ENCODE measurements at places on chromosomes 16 and 17.
A peak's percentile ranks its signal among the peaks of the same experiment; 100 is the strongest.

DNA sequence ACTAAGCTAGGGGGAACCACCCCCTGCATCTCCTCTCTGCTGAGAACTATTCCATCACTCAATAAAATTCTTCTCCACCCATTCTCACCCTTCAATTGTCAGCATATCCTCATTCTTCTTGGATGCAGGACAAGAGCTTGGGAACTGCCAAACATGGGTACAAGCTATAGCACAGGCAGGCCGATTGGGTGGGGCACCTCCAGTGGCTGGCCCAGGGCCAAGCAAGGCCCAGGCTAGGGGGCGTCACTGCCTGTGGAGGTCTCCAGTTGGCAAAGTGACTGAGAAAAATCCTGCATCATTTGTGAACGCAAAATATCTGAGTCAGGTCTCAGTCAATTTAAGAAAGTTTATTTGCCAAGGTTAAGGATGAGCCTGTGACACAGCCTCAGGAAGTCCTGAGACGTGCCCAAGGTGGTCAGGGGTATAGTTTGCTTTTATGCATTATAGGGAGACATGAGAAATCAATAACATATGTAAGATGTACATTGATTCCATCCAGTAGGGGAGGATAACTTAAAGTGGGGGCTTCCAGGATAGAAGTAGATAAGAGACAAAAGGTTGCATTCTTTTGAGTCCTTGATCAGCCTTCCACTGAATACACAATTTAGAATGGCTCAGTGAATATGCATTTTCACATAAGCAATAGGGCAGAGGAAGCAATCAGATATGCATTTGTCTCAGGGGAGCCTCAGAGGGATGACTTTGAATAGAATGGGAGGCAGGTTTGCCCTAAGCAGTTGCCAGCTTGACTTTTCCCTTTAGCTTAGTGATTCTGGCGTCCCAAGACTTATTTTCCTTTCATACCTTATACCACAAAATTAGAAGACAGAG lies 21.5 kb upstream of the DHRS7B start:
- no peak for DNase-seq

GRCh38 chr16:17346621-17347569 lies 123.9 kb downstream of the XYLT1 start:
- no peak for DNase-seq

- DNase-seq, result no peak
These were observed 77.6 kb downstream of the MMD start for GRCh38 chr17:55343900-55344513.

DNA sequence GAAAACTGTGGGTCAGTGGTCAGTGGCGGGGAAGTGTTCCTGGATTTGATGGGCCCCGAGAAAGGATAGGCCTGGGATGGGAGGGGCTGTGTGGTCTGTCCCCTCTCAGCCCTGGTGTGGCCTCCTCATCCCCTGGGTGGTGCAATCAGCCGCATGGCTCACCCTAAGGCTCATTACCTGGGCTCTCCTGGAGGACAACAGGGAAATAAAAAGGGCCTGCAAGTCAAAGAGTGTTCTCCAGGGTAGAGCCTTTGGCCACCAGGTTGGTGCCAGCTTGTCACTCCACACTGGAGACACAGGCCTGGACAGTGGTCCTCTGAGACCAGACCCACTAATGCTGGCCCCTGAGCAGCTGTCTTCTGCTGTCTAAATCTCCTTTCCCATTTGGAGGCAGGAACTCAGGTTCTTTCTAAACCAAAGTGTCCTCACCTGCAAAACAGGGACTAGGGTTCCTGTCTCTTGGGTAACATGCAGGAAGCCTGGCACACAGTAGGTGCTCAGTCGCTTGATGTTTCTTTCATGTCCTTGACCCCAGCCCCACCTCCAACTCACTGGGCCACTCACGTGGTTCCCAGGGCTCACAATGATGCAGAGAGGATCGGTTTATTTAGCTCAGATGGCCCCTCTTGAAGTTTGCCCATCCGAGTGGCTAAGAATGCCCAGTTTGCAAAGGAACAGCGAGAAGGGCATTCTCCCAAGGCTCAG lies 2.4 kb downstream of the NDRG4 start:
- no peak for DNase-seq

- no peak for DNase-seq
These were observed 11.8 kb upstream of the TMEM220 start for GRCh38 chr17:10741416-10742135.

DNA sequence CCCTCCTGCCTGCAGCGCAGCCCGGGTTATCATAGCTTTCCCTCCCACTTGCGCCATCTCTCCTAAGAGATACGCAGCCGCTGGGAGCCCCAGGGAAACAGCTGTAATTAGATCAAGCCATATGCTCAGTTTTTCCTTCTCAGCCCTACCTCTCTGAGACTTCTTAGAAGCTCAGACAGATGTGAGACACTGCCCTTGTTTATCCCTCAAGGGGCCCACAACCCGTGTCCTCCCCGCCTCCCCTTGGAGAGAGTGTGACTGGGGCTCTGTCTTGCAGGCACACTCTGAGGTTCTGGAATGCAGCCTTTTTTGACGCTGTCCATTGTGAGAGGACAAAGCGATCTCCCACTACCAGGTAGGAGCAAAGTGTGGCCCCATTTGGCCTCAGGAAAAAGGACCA lies 31.2 kb downstream of the CIBAR2 start:
- DNase-seq, result no peak

DNA sequence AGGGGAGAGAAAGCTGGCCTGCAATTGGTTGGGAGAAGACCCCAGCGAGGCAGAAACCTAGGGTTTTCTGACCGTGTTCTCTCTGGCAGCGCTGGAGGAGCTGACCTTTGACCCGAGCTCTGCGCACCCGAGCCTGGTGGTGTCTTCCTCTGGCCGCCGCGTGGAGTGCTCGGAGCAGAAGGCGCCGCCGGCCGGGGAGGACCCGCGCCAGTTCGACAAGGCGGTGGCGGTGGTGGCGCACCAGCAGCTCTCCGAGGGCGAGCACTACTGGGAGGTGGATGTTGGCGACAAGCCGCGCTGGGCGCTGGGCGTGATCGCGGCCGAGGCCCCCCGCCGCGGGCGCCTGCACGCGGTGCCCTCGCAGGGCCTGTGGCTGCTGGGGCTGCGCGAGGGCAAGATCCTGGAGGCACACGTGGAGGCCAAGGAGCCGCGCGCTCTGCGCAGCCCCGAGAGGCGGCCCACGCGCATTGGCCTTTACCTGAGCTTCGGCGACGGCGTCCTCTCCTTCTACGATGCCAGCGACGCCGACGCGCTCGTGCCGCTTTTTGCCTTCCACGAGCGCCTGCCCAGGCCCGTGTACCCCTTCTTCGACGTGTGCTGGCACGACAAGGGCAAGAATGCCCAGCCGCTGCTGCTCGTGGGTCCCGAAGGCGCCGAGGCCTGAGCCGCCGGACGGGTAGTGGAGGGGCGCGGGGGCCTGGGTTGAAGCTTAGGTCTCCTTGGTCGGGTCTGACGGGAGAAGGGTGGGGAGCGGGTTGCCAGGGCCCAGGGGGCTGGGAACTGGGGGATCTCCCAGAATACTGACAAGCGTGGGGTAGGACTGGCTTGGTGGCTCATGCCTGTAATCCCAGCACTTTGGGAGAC lies 7.4 kb upstream of the PYDC1 start:
- DNase-seq, result no peak

DNA sequence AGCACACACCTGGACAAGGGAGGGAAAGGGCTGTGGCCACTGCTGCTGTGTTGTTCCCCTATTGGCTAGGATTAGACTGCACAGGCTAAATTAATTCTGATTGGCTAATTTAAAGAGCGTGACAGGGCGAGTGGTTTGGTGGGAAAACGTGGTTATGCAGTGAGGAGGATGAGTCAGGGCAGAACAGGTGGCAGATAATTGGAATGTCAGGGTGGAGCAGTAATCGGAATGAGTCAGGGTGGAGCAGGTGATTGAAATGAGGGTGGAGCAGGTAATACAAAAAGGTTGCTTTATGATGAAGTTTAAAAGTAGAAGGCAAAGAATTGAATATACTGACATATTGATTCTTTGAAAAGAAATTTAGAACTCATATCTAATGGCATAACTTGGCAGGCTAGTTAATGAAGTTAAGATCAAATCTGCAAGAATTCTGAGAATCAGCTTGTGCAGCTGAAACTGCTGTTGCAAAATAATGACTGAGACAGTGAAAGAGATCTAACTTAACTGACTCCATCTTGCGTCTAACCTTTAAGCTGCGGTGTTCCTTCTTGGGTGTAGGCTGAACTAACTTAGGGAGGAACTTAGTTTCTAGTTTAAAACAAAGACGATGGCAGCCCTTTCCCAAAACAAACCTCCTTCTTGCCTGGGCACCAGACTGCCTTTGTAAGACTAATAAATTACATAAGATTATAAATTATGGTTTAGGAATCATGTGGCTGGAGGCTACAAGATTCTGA lies 174.3 kb downstream of the UTP18 start:
- peak; percentile 57 for DNase-seq
